ENCODE measurements at places on chromosomes 3 and 15. TPM values are rescaled to one million over a fixed set of nuclear protein-coding genes. Genes with fewer than 3 reads are reported as not detected.

The SLC24A5 gene
- total RNA-seq, result not detected

The EOGT gene
- 11.8 TPM for total RNA-seq

The MYRIP gene
- not detected for total RNA-seq

The ULK3 gene
- total RNA-seq, result 36.0 TPM

The LOXL1 gene
- total RNA-seq, result 0.70 TPM

The LTK gene
- total RNA-seq, result 0.05 TPM

The MASP1 gene
- total RNA-seq, result not detected

The TUSC7 gene
- not detected for total RNA-seq

The C3orf20 gene
- not detected for total RNA-seq

The IGF2BP2 gene
- 14.4 TPM for total RNA-seq

The GABRR3 gene
- not detected for total RNA-seq

The CASR gene
- total RNA-seq, result not detected

The OSBPL10 gene
- total RNA-seq, result 23.3 TPM

The IL20RB gene
- 0.99 TPM for total RNA-seq

The FOXB1 gene
- not detected for total RNA-seq

The NR1I2 gene
- total RNA-seq, result not detected

The CEP19 gene
- total RNA-seq, result 3.1 TPM

The C3orf33 gene
- total RNA-seq, result 5.0 TPM

The CCDC39 gene
- total RNA-seq, result not detected

The NAA50 gene
- 143 TPM for total RNA-seq

The ARGFX gene
- not detected for total RNA-seq

The GPR87 gene
- total RNA-seq, result 2.3 TPM

The SERINC4 gene
- 0.09 TPM for total RNA-seq

The OXTR gene
- total RNA-seq, result 10.1 TPM

The SPESP1 gene
- not detected for total RNA-seq

The PATL2 gene
- 0.14 TPM for total RNA-seq

The FGD5 gene
- 0.03 TPM for total RNA-seq

The RARRES1 gene
- 8.0 TPM for total RNA-seq

The TP63 gene
- total RNA-seq, result 0.18 TPM

The MCTP2 gene
- total RNA-seq, result not detected

The CA12 gene
- 187 TPM for total RNA-seq

The ADAMTS17 gene
- 0.42 TPM for total RNA-seq

The LMAN1L gene
- not detected for total RNA-seq

The LRRN1 gene
- total RNA-seq, result not detected

The ERC2 gene
- 0.14 TPM for total RNA-seq

The SPG11 gene
- total RNA-seq, result 8.8 TPM

The GOLGA8T gene
- total RNA-seq, result 1.6 TPM

The BMF gene
- total RNA-seq, result 2.4 TPM

The NANOGP8 gene
- total RNA-seq, result not detected

The NPAP1 gene
- not detected for total RNA-seq

The RTP4 gene
- total RNA-seq, result not detected

The KCNAB1 gene
- not detected for total RNA-seq

The TNK2 gene
- 27.4 TPM for total RNA-seq

The ZIC1 gene
- 0.01 TPM for total RNA-seq

The SIAH2 gene
- total RNA-seq, result 17.9 TPM

The ARMC8 gene
- total RNA-seq, result 40.6 TPM

The MEX3B gene
- total RNA-seq, result 4.0 TPM

The TMEM266 gene
- 0.23 TPM for total RNA-seq

The IGSF11 gene
- total RNA-seq, result 4.6 TPM

All from A549 treated with AZD2906 at 1 μM for 4 hours (cell line).